ENCODE measurements at places on chromosomes 2 and 18.

GRCh38 chr18:27057519-27058234 is 127.4 kb downstream of the CHST9 start:
- DNase-seq, result no peak

DNA sequence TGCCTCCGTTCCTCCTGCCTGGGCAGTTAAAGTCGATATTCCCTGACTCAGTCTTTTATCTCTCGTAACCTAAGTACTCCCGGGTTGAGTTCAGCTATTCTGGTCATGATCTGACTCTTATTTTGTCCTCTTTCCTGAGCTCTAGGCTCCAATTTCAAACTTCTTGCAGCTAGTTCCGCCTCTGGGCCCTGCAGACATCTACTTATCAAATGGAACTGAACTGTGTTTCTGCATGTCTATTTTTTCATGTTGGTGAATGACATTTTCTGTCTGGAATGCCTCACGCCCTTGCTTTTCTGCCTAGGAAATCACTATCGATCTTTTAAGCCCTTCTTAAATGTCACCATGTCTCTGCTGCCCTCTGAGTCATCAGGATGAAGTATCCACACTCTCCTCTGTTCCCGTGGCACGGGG is 101.5 kb downstream of the VAPA start:
- DNase-seq, result no peak

GRCh38 chr2:164967781-164968228 is 12.5 kb upstream of the SLC38A11 start:
- DNase-seq, result no peak

GRCh38 chr2:204234879-204235278 is 298.3 kb downstream of the ICOS start:
- DNase-seq, result no peak

- DNase-seq, result no peak
Observed at GRCh38 chr2:185567196-185567595, 171.4 kb upstream of the FSIP2 start.

GRCh38 chr18:28158083-28158581 is 18.8 kb downstream of the CDH2 start:
- no peak for DNase-seq

DNA sequence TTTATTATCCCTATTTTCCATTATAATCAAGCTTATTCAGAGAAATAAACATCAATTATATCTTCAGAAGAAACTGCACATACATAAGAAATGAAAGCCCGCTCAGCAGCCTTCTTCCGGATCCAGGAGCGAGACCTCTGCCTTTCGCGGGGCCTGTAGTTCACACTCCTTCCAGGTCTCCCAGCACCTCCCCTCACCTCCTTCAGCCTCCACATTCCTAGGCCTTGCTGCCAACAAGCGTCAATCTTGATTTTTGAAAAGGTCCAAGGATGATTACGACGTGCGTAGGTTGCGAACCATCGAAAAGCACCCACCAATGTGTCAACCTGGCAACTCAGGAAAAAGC is 355 bp upstream of the KIDINS220 start:
- DNase-seq, result no peak

DNA sequence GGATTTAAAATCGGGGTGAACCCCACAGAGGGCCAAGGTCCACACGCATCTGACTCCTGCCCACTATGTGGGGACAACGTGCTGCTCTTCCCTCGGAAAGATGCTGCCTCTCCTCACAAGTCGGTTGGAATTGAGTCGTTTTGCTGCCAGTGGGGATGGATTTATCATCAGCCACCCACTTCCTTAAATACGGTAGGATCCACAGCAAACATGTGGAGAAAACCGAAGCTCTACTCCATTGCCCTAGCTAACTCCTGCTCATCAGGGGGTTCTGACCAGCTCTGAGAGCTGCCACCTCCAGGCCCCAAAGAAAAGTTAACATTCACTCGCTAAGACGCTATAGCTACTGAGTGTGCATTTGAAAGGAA is 80.9 kb downstream of the CHRNA1 start:
- peak; percentile 19 for DNase-seq

DNA sequence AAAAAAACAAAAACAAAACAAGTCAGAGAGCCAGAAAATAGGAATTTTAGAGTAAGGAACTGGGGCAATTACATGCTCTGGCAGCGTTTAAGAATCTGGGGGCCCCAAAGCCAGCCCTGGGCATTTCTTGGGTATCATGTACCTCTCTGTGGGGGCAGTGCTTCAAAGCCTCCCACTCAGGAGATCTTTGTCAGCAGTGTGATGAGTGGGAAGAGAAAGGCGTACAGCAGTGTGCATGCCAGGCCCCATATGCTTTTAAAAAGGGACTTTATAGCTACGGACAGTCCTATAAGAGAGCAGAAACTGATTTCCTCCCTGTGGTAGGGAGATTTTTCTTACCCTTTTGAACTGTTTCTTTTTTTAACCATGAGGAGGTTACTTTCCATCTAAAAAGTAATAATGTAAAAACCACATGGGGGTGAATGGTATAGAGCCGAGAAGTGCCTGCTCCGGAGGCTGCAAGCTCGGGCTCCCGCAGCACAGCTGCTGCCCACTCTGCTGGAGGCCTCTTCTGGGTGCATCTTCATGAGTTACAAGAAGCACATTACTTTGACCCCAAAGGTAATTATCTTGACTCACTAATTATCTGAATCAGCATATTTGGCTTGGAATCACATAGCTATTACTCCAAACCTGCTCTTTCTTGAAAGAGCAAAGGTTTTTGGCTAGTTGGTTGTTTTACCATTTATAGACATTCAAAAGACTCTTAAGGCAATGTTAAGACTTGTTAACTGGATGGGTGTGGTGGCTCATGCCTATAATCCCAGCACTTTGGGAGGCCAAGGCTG is 46.4 kb downstream of the PROC start:
- peak; percentile 14 for DNase-seq

- DNase-seq, result no peak
Observed at GRCh38 chr18:32298171-32298667, 108.4 kb downstream of the MEP1B start.

- no peak for DNase-seq
Observed at GRCh38 chr2:175535631-175536030, 354.1 kb upstream of the ATP5MC3 start.

GRCh38 chr2:38876407-38876806 is 631 bp downstream of the MORN2 start:
- no peak for DNase-seq

DNA sequence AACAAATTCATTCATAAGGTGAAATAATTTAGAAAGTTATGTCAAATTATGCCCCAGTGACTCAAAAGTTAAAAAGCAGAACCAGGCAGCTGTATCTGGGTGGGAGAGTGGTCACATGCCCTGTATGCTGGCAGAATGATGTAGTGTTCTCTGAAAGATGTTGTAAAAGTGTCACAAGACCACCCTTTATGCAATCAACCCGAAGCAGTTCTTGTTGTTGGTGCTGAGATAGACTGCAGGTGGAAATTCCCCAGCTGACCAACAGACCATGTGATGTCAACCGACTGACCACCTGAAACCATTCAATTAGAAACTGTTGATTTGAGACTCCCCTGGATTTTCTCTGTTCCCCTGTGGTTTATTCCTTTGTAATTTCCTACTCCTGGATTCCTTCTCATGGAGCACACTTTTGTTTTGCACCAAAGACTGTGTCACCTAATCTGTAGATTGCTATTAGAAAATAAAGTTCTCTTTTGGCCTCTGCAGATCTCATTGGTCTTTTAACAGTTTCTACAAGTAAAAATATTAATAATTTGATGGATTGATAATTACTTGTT is 1341.3 kb upstream of the LRRTM1 start:
- DNase-seq, result no peak

DNA sequence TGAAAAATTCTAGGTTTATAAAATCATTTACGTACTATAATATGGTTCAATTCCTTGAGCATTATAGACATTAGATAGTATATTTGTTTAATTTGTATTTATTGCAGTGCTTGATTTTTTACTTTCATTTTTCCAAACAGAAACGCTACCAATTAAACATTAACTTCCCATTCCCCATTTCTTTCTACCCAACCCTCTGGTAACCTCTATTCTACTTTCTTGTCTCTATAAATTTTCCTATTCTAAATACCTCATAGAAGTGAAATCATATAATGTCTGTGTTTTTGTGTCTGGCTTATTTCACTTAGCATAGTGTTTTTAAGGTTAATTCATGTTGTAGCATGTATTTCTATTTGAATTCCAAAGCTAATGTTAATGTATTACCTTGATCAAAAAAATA is 11.6 kb upstream of the SLC39A10 start:
- no peak for DNase-seq

DNA sequence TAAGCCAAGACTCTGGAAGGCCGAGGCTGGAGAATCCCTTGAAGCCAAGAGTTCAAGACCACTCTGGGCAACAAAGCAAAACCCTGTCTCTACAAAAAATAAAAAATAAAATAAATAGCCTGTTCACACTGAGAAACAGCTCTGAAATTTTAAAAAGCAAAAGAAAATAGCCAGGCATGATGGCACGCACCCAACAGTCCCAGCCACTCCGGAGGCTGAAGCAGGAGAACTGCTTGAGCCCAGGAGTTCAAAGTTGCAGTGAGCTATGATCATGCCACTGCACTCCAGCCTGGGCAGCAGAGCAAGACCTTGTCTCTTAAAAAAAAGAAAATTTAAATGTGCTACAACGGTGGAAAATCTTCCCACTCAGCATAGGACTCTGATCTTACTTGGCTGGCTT is 52.7 kb downstream of the DTNB start:
- DNase-seq, result no peak

DNA sequence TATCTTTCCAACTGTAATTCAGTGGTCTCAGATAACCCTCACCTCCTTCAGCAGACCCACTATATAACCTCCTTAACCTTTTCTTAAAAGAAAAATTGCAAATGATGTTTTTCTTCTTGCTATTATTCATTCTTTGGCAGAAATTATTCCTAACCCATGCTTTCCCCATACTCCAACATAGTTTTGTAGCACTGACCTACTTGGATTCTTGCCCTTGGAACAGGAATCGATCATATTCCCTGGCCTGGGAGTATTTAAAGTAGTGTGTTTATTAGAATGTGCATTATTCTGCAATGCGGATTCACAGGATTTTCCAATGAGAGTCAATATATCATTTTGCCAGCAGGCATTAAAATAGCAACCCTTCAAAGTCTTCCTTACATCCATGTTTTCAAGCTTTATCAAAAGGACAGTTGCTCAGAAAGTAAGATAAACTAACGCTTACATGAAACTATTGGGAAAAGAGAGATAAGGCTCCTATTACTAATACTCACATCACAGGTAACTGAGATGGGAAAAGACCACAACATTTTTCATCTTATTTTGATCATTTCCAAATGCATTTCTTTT is 37.4 kb downstream of the CHN1 start:
- DNase-seq, result no peak

- DNase-seq, result peak; percentile 69
Observed at GRCh38 chr2:113240915-113241911, 37.5 kb downstream of the PAX8 start.

- DNase-seq, result no peak
Observed at GRCh38 chr2:238971318-238972145, 123.6 kb downstream of the TWIST2 start.

DNA sequence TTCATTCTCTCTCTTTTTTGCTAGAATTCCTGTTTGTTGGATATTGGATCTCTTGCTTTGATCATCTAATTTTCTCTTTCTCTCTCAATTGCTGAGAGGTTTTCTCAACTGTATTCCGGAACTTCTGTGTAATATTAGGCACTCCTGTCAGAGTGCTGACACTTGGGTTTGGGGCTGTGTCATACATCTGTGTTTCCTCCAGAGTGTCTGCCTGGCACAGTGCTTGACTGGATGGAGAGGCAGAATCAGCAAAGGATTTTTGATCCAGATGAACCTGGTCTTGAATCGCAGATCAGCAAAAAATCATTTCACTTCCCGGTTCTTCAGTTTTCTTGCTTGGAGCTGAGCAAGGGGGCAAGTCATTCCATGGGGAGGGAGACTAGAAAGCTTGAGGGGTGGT is 87.7 kb upstream of the CXCR4 start:
- no peak for DNase-seq

GRCh38 chr2:23037596-23037995 is 347.4 kb upstream of the KLHL29 start:
- no peak for DNase-seq

GRCh38 chr2:187054501-187055319 is 205.7 kb upstream of the ZSWIM2 start:
- no peak for DNase-seq

- DNase-seq, result no peak
Observed at GRCh38 chr2:207694811-207695281, 16.6 kb upstream of the CCNYL1 start.

DNA sequence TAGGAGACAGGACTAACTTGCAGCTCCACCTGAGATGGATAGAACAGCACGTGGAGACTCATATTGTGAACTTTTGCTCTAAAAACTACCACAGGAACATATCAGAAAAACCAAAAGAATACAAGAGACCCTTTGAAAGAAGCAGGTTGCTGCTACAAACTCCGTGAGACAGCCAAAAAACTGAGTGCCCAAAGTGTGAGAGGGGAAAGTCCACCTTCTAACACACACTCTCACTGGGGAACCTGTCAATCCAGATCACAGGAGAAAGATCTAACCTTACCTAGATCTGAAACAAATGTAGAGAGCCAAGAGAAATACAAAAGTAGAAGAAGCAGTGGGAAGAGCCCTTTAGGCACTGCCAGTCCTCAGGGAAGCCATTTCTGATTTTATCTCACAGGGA is 46.3 kb upstream of the SPOPL start:
- DNase-seq, result no peak

DNA sequence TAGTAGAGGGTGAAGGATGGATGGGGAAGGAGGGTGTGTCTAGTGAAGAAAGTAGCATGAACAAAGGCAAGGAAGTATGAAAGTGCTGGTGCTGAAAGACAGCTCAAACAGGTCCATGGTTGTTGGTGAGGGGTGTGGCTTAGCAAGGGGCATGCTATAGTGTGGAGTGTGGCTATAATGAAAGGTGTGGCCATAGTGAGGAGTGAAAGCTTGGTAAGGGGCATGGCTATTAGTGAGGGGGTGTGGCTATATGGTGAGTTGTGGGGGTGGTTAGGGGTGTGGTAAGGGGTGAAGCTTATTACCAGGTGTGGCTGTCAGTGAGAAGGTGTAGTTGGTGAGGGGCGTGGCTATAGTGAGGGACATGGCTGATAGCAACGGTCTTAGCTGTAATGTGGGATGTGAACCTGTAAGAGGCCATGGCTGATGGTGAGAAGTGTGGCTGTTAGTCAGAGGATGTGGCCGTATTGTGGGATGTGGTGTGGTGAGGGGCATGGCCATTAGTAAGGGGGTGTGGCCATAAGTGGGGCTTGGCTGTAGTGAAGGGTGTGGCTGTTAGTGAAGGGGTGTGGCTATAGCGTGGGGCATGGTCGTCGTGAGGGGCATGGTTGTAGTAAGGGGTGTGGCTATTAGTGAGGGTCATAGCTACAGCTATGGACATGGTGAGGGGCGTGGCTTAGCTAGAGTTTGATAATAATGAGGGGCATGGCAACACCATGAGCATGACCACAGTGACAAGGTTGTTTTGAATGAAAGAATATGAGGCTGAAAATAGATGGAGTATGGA is 549.6 kb downstream of the FBXO15 start:
- no peak for DNase-seq

- no peak for DNase-seq
Observed at GRCh38 chr2:106547164-106547903, 60.2 kb downstream of the CD8B2 start.
